ENCODE measurements at places on chromosomes 7 and 10. TPM values are rescaled to one million over a fixed set of nuclear protein-coding genes. Genes with fewer than 3 reads are reported as not detected.

The ERVW-1 gene
- total RNA-seq, result not detected

The ZCWPW1 gene
- total RNA-seq, result 4.2 TPM

The ANK3 gene
- 260 TPM for total RNA-seq

The ING3 gene
- total RNA-seq, result 32.4 TPM

The ENTPD7 gene
- total RNA-seq, result 8.7 TPM

The IL6 gene
- not detected for total RNA-seq

The ITIH2 gene
- 8.6 TPM for total RNA-seq

The C7orf57 gene
- total RNA-seq, result 0.78 TPM

The DDC gene
- not detected for total RNA-seq

The LRRC17 gene
- 27.0 TPM for total RNA-seq

The TRIM74 gene
- total RNA-seq, result 0.47 TPM

The ARHGAP19 gene
- total RNA-seq, result 8.4 TPM

The IKZF1 gene
- total RNA-seq, result 2.3 TPM

The TAS2R5 gene
- 3.4 TPM for total RNA-seq

The SPACDR gene
- total RNA-seq, result not detected

The ACTA2 gene
- total RNA-seq, result 14.3 TPM

The RAMP3 gene
- total RNA-seq, result 4.7 TPM

The LIPF gene
- not detected for total RNA-seq

The PNLIPRP3 gene
- total RNA-seq, result not detected

The KCNK18 gene
- not detected for total RNA-seq

The PIP gene
- not detected for total RNA-seq

The FRMD4A gene
- total RNA-seq, result 153 TPM

The CDK13 gene
- 161 TPM for total RNA-seq

The CASD1 gene
- 93.4 TPM for total RNA-seq

The C7orf33 gene
- not detected for total RNA-seq

The SLC18A3 gene
- total RNA-seq, result not detected

The PRLHR gene
- 4.1 TPM for total RNA-seq

The HMX2 gene
- total RNA-seq, result not detected

The SLC16A9 gene
- 11.4 TPM for total RNA-seq

The CRYGN gene
- not detected for total RNA-seq

The AUTS2 gene
- total RNA-seq, result 95.3 TPM

The SPDYE11 gene
- not detected for total RNA-seq

The HGF gene
- total RNA-seq, result 5.9 TPM

The ANKRD22 gene
- 0.16 TPM for total RNA-seq

The MTPN gene
- 171 TPM for total RNA-seq

The PDGFA gene
- total RNA-seq, result 32.4 TPM

The ZNF655 gene
- total RNA-seq, result 79.1 TPM

The MOGAT3 gene
- total RNA-seq, result not detected

The NPSR1 gene
- total RNA-seq, result not detected

The STAG3 gene
- 0.78 TPM for total RNA-seq

The LRRD1 gene
- total RNA-seq, result 0.78 TPM

The ZNF862 gene
- total RNA-seq, result 10.0 TPM

The FAM25C gene
- total RNA-seq, result not detected

The PSMC2 gene
- 65.4 TPM for total RNA-seq

The PRPS1L1 gene
- total RNA-seq, result not detected

The SUN3 gene
- total RNA-seq, result not detected

The GPER1 gene
- 1.1 TPM for total RNA-seq

The DNAJB6 gene
- 179 TPM for total RNA-seq

The LRGUK gene
- 17.6 TPM for total RNA-seq

The AQP1 gene
- 0.31 TPM for total RNA-seq

The UBTD1 gene
- 1.1 TPM for total RNA-seq

The LIPJ gene
- total RNA-seq, result 3.4 TPM

The CXCL12 gene
- total RNA-seq, result 19.0 TPM

The CAMK2B gene
- 96.1 TPM for total RNA-seq

The TMEM106B gene
- 78.8 TPM for total RNA-seq

The ADCY1 gene
- 226 TPM for total RNA-seq

The ABCB8 gene
- total RNA-seq, result 24.3 TPM

The AKR1D1 gene
- total RNA-seq, result not detected

The TBX20 gene
- not detected for total RNA-seq

The UPK3B gene
- not detected for total RNA-seq

All from occipital lobe (tissue), 3 donors.